ENCODE measurements at places on chromosomes 7 and 10.
A peak's percentile ranks its signal among the peaks of the same experiment; 100 is the strongest.

DNA sequence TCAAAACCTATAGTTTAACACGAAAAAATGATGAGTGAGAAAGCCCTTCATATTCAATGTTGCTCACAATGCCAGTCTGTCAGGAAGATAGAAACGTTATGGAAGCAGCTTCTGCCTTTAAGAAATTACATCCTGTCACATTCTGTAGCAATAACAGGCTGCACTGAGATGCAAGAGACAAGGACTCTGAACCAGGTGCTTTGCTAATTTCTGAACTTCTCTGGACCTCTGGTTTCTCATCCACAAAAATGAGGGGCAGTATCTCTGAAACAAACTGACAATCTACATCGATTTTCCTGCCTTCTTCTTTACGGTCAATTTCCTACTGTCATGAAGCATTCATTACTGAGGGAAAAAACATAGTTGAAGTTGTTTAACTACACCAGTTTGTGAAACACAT is 234.0 kb downstream of the SNX13 start:
- DNase-seq = no peak

DNA sequence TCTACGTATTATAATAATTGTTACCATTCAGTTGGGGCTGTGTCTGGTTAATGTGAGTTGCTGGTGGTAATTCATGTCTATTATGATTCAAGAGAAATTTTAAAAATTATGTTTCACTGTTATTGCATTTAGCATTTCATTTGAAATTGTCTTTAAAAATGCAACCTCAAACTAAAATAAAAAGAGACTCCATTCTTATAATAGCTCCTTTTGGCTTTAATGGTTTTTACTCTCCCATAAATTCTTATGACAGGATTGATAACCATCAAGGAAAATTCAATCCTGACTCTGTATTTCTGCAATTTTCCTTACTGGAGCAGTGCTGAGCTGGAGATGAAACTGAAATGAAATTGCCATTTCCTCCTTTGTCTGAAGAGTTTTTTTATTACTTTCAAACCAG is 262.7 kb downstream of the REEP3 start:
- DNase-seq = no peak

- DNase-seq = no peak
Observed at GRCh38 chr10:132957981-132958882, 15.9 kb upstream of the CFAP46 start.

DNA sequence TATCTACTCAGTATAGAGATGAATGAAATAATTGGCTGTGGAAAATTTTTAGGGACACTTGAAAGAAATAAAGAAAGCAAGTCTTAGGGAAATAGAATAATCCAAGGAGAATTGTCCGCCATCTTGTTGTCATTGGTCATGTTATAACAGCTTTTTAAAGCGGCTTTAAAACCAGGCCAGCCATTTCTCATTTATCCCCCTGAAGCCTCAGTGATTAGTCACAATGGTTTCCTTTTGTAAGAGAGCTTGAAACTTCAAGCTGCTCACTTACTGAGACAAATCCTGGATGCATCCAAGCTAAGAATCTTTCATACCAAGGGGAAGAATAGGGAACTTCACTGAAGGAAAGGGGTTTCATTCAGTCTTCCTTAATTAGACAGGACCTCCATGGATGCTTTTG is 67.9 kb downstream of the SGCE start:
- no peak for DNase-seq

GRCh38 chr7:29142021-29142727 is 4.2 kb downstream of the CPVL start:
- no peak for DNase-seq

- DNase-seq = no peak
Observed at GRCh38 chr10:87659571-87660483, at the start of gene PAPSS2. TSS of gene PAPSS2 (plus strand) at chr10:87659878. CDS start at chr10:87659982, 104 bp downstream.

- DNase-seq = no peak
Observed at GRCh38 chr10:103186128-103186527, 6.9 kb downstream of the NT5C2 start.

DNA sequence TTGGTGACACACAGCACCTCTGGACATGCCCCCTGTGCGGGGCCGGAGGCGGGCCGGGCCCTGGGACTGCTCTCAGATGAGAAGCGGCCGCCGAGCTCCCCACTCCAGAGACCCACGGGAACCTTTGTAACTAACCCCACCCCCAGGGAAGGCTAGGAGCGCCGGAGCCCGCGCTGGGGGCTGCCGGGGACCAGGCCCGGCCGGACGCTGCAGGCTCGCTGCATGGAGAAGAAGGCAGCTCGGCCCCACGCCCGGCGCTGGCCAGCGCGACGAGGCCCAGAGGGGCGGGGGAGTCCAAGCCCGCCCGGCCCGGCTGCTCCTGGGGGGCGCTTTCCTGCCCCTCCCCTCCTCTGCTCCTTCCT is 36.5 kb downstream of the AGAP3 start:
- no peak for DNase-seq

GRCh38 chr10:31319602-31320549 is 860 bp downstream of the ZEB1 start:
- peak; percentile 25 for DNase-seq

- no peak for DNase-seq
Observed at GRCh38 chr10:26516540-26517101, 78.5 kb downstream of the APBB1IP start.

- DNase-seq = no peak
Observed at GRCh38 chr7:80631421-80631820, 7.0 kb upstream of the CD36 start.

GRCh38 chr10:44203535-44203934 is 181.4 kb downstream of the CXCL12 start:
- DNase-seq = no peak

GRCh38 chr7:154503962-154504550 is 451.9 kb downstream of the DPP6 start:
- peak; percentile 71 for DNase-seq

GRCh38 chr10:63294781-63295180 is 161.7 kb downstream of the NRBF2 start:
- DNase-seq = no peak

GRCh38 chr7:94170836-94171235 is 166.7 kb upstream of the BET1 start:
- DNase-seq = no peak

GRCh38 chr10:58384544-58384998 is 639 bp upstream of the TFAM start:
- peak; percentile 70 for DNase-seq

- peak; percentile 23 for DNase-seq
Observed at GRCh38 chr7:16421333-16422102, at the start of gene CRPPA. TSS of gene CRPPA (minus strand) at chr7:16421538. CDS start at chr7:16421322, 216 bp downstream.

Measured in hippocampal formation (tissue), 2 donors.